Lower lobe of right lung (tissue), 2 donors: ENCODE measurements at places on chromosomes 16 and 17.

DNA sequence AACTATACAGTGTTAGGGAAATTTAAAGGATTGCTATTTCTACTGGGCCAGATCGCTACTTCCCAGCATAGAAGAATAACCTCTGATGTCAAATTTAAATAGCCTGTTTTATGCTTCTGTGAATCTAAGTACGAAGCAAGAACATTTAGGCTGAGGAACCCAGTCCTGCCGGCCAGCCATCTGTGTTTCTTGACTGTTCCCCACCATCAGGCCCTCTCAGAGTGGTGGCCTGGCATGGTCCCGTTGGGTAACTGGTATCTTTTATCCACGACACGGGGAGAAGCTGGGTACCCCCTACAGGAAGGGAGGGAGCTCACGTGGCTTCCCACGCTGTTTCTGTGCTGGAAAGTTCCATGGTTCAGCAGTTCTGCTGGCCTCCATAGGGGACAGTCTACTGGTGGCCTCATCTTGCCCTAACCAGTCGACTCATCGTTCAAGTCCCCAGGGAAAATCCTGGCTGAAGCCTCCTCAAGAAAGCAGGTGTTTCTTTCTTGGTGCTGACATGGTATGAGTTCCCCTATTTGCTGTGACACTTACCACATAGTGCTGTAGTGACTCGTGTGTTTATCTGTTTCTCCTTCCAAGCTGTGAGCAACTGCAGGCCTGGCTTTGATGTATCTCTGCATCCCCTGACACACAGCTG, 201.7 kb upstream of the NLRP1 start:
- no peak for DNase-seq
- no peak overlapping the region for H3K27ac ChIP-seq
- H3K27me3 ChIP-seq, result peaks cover 6% of the 10 kb centered on the region
- no peak overlapping the region for H3K4me3 ChIP-seq
- H3K4me1 ChIP-seq, result no peaks in the 10 kb centered on the region

DNA sequence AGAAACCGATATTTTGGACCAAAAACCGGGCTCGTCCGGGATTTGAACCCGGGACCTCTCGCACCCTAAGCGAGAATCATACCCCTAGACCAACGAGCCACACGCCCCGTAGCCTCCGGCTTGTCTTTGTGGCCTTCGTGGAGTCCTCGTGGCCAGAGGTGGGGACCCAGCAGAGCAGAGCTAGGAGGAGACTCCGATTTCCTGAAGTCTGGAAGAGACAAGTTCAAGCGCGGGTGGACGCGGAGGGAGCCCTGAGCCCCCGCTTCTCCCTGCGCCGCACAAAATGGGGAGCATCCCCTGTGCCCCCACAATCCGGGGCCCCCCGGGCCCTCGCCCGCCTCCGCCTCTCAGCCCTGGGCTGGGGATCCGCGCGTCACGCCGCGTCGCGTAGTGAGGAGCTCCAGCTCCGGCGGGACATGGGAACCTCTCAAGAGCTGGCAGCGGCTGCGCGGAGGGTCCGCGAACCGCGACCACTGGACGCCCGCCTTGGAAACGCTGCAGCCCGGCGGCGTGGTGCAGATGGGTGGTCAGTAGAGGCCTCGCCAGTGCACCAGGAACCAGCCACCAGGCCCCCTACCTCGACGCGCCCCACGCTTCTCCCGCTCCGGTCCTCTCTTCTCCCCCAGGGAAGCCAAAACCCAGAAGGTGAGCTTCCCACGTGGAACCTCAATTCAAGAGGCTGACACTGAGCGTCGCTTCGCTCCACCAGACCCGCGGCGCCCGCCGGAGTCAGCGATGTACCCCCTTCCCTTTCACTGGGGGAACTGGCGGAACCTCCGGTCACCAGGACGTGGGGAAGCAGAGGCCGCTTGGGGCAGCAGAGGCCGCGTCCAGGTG, 5.2 kb upstream of the OR1F1 start:
- peaks cover 15% of the 10 kb centered on the region for H3K4me1 ChIP-seq
- peak overlapping the region; percentile 42 for H3K4me3 ChIP-seq
- no peaks in the 10 kb centered on the region for H3K36me3 ChIP-seq
- H3K27ac ChIP-seq, result no peak overlapping the region
- H3K27me3 ChIP-seq, result peaks cover 96% of the 10 kb centered on the region

- peaks cover 60% of the 10 kb centered on the region for H3K36me3 ChIP-seq
- H3K27me3 ChIP-seq, result no peaks in the 10 kb centered on the region
- no peak overlapping the region for H3K4me3 ChIP-seq
- peaks cover 11% of the 10 kb centered on the region for H3K4me1 ChIP-seq
These were observed 55.2 kb upstream of the SREBF1 start for GRCh38 chr17:17892009-17892408.

- no peaks in the 10 kb centered on the region for H3K27me3 ChIP-seq
- no peak overlapping the region for H3K4me3 ChIP-seq
- peaks cover 100% of the 10 kb centered on the region for H3K36me3 ChIP-seq
- DNase-seq, result no peak
- no peaks in the 10 kb centered on the region for H3K4me1 ChIP-seq
- H3K27ac ChIP-seq, result no peak overlapping the region
These were observed 16.0 kb upstream of the COPRS start for GRCh38 chr17:31875081-31875480.

DNA sequence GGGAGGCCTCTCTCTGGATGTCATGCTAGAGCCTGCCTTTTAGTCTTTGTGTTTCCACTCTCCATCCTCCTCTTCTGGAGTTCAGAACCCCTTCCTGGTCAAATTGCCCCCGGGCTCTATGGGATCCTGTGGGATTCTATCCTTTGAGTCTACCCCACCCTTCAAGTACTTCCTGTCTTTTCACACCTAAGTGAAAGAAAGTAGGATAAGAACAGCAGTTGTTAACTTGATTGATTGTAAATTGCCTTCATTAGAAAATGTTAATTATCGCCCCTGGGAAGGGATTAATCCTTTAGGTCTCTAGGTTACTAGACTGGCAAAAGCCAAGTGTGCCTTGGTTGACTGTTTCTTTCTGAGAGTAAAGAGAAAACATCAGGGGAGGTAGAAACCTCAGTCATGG, 30.1 kb downstream of the PRKCB start:
- no peak overlapping the region for H3K4me3 ChIP-seq
- H3K27ac ChIP-seq, result no peak overlapping the region
- no peaks in the 10 kb centered on the region for H3K36me3 ChIP-seq
- no peak for DNase-seq
- H3K27me3 ChIP-seq, result no peaks in the 10 kb centered on the region
